ENCODE measurements at places on chromosomes 7 and 10. TPM values are rescaled to one million over a fixed set of nuclear protein-coding genes. Genes with fewer than 3 reads are reported as not detected.

DNA sequence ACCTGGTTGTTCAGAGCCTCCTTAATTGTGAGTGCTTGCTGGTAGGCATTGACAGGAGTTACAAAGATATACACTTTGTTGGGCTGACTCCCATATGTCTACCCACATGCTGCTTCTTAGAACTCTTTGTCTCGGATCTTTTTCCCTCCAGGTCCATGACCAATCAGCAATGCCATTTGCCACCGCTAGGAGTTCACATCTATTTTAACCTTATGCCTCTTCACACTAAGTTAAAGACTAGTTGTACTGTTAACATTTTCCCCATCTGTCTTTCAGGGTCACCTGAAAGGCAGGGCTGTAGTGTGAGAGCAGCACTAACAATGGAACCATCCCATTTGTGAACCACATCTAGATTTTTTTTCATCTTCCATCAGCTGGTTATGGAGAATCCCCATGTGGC, 226.7 kb upstream of the NPY start:
- no peak for DNase-seq

DNA sequence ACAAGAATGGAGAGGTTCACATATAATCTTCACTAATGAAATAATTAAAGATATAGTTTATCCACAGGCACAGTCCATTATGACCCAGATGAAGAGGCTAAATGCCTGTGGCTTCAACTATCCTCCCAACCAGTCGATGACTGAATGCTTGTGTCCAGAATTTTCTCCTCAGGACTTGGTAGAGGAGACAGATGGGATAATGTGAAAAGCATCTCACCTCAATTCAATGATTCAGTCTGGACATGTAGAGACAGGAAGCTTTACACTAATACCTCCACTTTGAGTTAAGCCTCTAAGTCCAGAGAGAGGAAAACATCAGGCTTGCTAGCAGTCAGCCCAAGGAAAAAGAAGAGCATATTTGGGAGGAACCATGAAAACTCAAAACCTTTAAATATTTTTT, 59.1 kb upstream of the COL1A2 start:
- DNase-seq, result no peak

GRCh38 chr7:50631100-50631499, 65.9 kb upstream of the DDC start:
- DNase-seq, result no peak

The SDK1 gene
- 7.4 TPM for total RNA-seq
